Esophagus muscularis mucosa (tissue), 4 donors: ENCODE measurements at places on chromosomes 2 and 18. TPM values are rescaled to one million over a fixed set of nuclear protein-coding genes. Genes with fewer than 3 reads are reported as not detected.

MAL gene
- total RNA-seq = 30.3 TPM

DNA sequence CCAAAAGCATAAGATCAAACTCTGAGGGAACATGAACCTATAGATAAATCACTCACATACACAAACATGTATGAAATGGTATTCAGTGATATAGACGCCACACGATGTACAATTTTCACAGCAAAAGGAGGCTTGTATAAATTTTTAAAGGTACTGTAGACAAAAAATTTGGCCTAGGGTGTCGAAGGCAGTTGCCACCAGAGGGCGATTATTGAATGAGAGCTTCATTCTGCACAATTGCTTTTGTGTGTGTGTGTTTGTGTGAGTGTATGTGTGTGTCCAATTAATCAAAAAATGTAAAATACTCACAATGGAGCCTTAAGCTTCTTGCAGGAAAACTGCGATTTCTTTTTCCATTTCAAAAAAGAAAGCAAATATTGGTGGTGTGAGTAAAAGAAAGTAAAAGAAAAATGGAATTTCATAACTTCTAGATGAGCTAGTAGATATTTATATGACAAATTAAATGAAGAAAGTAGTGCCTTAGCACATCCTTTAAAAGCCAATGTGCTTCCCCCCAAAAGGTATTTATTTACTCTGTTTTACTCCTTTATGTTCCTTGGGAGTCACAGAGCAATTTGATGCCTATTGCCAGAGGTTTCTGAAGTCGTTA lies 800.1 kb downstream of the SATB2 start:
- no peak for DNase-seq
- no peaks in the 10 kb centered on the region for H3K36me3 ChIP-seq
- H3K4me3 ChIP-seq = no peak overlapping the region
- no peaks in the 10 kb centered on the region for H3K27me3 ChIP-seq
- no peak overlapping the region for H3K27ac ChIP-seq

DNA sequence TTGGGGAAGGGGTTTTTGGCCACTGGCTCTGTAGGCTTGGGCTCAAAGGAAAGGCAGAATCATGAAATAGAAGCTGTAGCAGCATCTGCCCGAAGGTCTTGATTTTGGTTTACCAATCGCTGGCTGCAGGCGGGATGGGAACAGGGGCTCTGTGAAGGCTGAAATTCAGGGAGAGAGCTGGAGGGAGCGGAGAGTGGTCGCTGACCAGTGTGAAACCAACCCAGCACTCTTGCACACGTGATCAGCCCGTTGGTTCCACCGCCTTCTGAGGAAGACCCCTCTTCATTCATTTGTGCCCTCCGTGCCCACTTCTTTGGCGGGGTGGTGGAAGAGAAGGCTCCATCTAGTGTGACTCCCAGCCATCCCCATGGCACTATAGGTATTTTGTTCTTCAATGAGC lies 82.6 kb downstream of the KLHL29 start:
- H3K27ac ChIP-seq = no peak overlapping the region
- H3K36me3 ChIP-seq = no peaks in the 10 kb centered on the region
- no peak overlapping the region for H3K4me3 ChIP-seq
- no peaks in the 10 kb centered on the region for H3K27me3 ChIP-seq
- no peaks in the 10 kb centered on the region for H3K4me1 ChIP-seq

DCC gene
- total RNA-seq = 0.46 TPM

GRCh38 chr2:188570370-188570769 lies 278.7 kb downstream of the GULP1 start:
- no peaks in the 10 kb centered on the region for H3K4me1 ChIP-seq
- DNase-seq = no peak
- H3K4me3 ChIP-seq = no peak overlapping the region
- H3K36me3 ChIP-seq = no peaks in the 10 kb centered on the region
